ENCODE measurements at places on chromosomes 11 and 22. TPM values are rescaled to one million over a fixed set of nuclear protein-coding genes. Genes with fewer than 3 reads are reported as not detected.
A peak's percentile ranks its signal among the peaks of the same experiment; 100 is the strongest.

The ACER3 gene
- total RNA-seq, result 15.1 TPM

DNA sequence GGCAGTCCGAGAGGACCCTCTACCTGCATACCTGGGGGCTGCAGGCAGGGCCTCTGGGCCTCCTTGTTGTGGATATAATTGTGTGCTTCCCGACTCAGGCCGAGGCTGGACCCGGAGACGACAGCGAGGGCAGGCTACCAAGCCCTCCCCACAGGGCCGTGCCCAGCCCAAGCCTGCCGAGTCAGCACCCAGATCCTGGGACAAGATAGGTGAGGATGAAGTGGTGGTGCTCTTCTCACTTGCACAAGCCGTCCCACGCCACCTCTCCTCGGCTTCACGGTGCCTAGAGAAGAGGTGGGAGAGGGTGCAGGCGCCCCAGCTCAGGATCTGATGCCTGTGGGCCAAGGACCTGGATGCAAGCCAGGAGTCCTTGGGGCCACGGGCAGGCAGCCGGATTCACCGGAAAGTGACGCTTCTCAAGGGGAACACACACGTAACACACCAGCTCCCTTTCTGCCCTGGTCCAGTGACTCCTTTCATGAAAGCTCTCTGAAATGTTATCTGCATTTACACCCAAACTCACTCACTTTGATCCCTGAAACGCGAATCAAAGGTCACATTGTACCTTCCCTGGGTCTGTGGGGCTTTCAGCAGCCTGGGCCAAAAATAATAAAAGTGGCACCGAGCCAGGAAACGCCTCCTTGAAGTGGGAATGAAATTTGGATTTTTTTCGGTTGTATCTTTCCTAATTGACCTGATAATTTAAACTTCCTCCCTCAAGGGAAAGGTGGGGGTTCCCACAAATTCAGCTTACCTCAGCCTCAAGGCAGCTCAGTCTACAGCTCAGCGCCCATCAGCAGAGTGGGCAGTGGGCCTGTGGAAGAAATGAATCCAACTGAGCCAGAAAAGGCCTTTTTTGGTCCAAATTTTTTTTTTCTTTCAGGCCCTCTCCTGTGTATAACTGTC lies 1.1 kb upstream of the GNB1L start:
- peak; percentile 35 for DNase-seq

The CARD18 gene
- total RNA-seq, result not detected

GRCh38 chr11:46322759-46323158 lies 24.5 kb upstream of the DGKZ start:
- no peak for DNase-seq

DNA sequence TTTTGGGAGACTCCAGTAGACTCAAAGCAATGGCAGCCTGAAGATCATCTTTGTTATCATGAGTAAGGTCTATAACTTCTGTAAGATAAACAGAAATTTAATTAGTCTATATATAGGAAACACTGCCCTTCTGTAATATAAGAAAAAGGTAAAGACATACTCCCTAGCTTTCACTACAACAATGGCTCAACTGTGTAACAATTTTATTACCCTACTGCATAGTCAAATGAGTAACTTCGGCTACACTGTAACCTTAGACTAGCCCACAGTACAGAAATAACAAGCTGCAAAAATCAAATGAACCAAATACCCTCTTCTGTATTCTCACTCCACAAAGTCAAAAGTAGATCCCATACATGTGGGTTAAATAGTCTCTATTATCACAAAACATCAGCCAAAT lies 33.7 kb downstream of the USP28 start:
- no peak for DNase-seq

DNA sequence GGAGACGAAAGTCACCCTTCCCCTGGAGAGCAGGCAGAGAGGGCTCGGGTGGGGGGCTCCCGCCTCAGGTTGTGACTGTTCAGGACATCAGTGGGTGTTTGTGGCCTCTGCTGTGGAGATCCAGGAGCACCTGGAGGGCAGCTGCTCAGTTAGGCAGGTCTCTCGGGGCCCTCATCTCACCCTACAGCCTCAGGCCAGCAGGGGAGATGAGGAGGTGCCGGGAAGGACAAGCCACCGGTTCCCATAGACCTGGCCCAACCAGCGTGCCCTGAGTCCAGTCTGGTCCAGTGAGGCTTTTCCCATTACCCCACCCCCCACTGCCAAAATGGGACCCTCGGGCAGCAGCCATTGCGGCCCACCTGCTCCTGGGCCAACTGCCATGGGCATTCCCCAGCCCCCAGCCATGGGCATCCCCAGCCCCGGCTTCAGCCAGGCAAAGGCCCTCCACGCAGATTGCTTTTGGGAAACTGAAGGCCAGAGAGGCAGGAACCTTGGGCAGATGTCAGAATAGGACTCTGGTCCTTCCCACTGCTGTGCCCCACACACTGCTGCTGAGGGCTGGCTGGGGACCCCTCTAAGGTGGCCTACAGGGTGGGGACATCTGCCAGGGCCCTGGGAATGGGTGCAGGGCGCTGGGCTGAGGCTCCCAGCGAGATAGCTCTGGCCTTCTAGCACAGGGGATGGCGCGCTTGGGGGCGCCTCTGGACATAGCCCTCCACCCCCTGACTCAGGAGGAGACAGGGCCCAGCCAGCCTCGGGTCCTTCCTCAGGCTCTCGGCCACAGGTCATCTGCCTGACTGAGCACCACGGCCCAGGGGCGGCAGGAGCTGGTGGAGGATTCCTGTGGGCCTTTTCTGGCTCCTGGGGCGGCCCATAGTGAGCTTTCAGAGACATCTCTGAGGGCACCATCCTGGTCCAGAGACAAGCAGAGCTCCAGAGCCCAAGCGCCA lies 4.8 kb downstream of the PIM3 start:
- DNase-seq, result no peak

The GAB4 gene
- not detected for total RNA-seq

The MRGPRE gene
- total RNA-seq, result not detected

- DNase-seq, result peak; percentile 53
These were observed 802 bp downstream of the ATG2A start for GRCh38 chr11:64916040-64916774.

The GUCY1A2 gene
- total RNA-seq, result 0.17 TPM

GRCh38 chr11:45906096-45906682 lies 882 bp downstream of the FREY1 start:
- DNase-seq, result no peak

- no peak for DNase-seq
These were observed at the start of gene MIAT for GRCh38 chr22:26656891-26657851. TSS of gene MIAT (plus strand) at chr22:26657588.

- no peak for DNase-seq
These were observed 3.0 kb downstream of the CDKN1C start for GRCh38 chr11:2882396-2883110.

Measured in renal cortical epithelial cell (primary cell).